Esophagus muscularis mucosa (tissue), 4 donors: ENCODE measurements at places on chromosomes 2 and 18. TPM values are rescaled to one million over a fixed set of nuclear protein-coding genes. Genes with fewer than 3 reads are reported as not detected.

PSMA8 gene
- total RNA-seq: not detected

IL1B gene
- total RNA-seq: not detected

NEB gene
- 0.42 TPM for total RNA-seq

CRACDL gene
- 4.5 TPM for total RNA-seq

SCN1A gene
- total RNA-seq: under 0.01 TPM

DTNA gene
- total RNA-seq: 284 TPM

ABCB11 gene
- 0.06 TPM for total RNA-seq

TIGD1 gene
- total RNA-seq: 1.6 TPM

CAMKMT gene
- total RNA-seq: 8.3 TPM

SULT6B1 gene
- not detected for total RNA-seq

ATP9B gene
- total RNA-seq: 26.0 TPM

TUBB8B gene
- not detected for total RNA-seq

D2HGDH gene
- total RNA-seq: 16.3 TPM

DNA sequence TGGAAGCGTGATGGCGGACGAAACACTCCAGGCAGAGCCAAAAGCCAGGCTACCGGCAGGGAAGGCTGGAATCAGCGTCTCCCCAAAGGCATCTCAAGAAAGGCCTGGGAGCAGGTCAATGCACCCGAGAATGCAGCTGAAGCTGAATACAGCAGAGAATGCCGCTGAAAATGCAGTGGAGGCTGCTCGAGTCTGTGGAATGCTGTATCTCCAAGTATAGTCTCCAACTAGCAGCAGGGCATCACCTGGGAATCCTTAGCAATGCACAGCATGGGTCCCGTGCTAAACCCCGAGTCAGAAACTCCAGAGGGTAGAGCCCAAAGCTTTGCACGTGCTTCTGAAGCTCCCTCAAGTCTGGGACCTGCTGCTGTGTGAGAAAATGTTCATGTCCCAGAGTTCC is 191.1 kb upstream of the ALKAL2 start:
- DNase-seq: no peak
- no peak overlapping the region for H3K27ac ChIP-seq
- H3K4me3 ChIP-seq: no peak overlapping the region

GRCh38 chr18:23336101-23336500 is 117.0 kb upstream of the RIOK3 start:
- no peak overlapping the region for H3K4me3 ChIP-seq
- H3K27ac ChIP-seq: no peak overlapping the region
- no peaks in the 10 kb centered on the region for H3K36me3 ChIP-seq
- peaks cover 11% of the 10 kb centered on the region for H3K4me1 ChIP-seq
- no peaks in the 10 kb centered on the region for H3K27me3 ChIP-seq

GRCh38 chr2:25337276-25337675 is 4.4 kb downstream of the DNMT3A start:
- H3K36me3 ChIP-seq: no peaks in the 10 kb centered on the region
- H3K27me3 ChIP-seq: no peaks in the 10 kb centered on the region
- H3K27ac ChIP-seq: peak overlapping the region; percentile 90
- H3K4me1 ChIP-seq: peaks cover 78% of the 10 kb centered on the region
- no peak overlapping the region for H3K4me3 ChIP-seq

- H3K27me3 ChIP-seq: no peaks in the 10 kb centered on the region
- no peaks in the 10 kb centered on the region for H3K4me1 ChIP-seq
- no peak overlapping the region for H3K4me3 ChIP-seq
- no peak for DNase-seq
- no peaks in the 10 kb centered on the region for H3K36me3 ChIP-seq
- H3K27ac ChIP-seq: no peak overlapping the region
These were observed 96.2 kb upstream of the ARHGAP28 start for GRCh38 chr18:6633310-6633709.

DNA sequence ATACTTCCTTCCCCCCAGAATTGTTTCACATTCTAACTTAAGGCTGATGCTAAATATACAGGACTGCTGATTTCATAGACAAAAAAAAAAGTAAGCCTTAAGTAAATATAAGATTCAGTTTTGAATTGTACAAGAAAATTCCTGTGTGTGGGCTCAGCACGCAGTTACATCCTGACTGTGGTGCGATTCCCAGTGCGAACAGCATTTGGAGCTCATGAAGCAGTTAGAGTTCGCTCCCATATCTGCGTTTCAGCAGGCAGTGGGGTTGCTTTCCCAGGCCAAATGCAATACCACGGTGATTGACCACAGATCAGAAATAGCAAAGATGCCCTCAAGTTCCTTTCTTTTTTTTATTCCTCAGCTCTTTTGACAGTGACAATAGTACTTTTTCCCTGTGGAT is 75.6 kb downstream of the SATB2 start:
- peaks cover 8% of the 10 kb centered on the region for H3K36me3 ChIP-seq
- H3K27me3 ChIP-seq: no peaks in the 10 kb centered on the region
- H3K27ac ChIP-seq: no peak overlapping the region
- H3K4me3 ChIP-seq: no peak overlapping the region
- H3K4me1 ChIP-seq: no peaks in the 10 kb centered on the region

DNA sequence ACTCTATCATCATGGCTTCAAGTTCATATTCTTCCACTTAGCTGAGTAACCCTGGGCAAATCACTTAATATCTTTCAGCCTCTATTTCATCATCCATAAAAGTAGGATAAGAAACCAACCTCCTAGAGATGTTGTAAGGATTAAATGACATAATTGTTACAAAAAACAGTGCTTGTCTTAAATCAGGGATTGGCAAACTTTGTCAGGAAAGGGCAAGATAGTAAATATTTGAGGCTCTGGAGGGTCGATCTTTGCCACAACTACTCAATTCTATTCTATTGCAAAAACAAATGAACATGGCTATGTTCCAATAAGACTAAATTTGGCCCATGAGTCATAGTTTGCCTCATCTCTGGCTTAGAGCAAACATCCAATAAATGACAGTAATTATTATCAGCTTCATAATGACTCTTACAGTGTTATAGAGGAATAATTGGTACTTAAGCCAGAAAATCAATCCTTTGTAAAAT is 184.7 kb downstream of the SATB2 start:
- no peaks in the 10 kb centered on the region for H3K27me3 ChIP-seq
- H3K27ac ChIP-seq: no peak overlapping the region
- H3K4me3 ChIP-seq: no peak overlapping the region

DNA sequence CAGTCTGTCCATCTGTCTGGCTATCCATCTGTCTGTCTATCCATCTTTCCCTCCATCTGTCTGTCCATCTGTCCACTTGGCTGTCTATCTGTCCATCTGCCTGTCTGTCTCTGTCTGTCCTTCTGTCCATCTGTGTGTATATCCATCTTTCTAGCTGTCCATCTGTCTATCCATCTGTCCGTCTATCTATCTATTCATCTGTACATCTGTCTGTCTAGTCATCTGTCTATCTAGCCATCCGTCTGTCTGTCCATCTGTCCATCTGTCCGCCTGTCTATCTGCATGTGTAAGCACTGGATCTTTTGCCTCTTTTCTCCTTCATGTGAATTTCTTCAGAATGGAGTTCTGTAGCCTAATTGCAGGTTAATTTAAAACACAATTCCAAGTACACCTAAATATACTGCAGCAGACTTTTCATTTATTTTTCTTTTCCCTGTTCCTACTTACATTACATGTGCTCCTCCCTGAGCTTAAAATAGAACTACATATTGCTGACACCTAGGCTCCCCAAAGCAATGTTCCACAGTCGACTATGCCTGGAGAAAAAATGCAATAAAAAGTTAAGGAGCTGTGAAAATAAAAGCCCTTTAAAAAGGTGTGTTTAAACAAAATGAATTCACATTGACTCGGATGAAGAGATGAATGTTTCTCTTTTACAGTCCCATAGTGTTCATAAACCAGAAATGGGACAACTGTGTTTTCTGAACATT is 37.4 kb upstream of the TXNDC2 start:
- no peak overlapping the region for H3K27ac ChIP-seq
- H3K4me1 ChIP-seq: peaks cover 55% of the 10 kb centered on the region
- H3K27me3 ChIP-seq: no peaks in the 10 kb centered on the region
- H3K36me3 ChIP-seq: peaks cover 4% of the 10 kb centered on the region

GRCh38 chr18:63131106-63131958 is 188.2 kb downstream of the BCL2 start:
- peaks cover 10% of the 10 kb centered on the region for H3K4me1 ChIP-seq
- no peaks in the 10 kb centered on the region for H3K36me3 ChIP-seq
- no peak overlapping the region for H3K4me3 ChIP-seq
- no peaks in the 10 kb centered on the region for H3K27me3 ChIP-seq

DNA sequence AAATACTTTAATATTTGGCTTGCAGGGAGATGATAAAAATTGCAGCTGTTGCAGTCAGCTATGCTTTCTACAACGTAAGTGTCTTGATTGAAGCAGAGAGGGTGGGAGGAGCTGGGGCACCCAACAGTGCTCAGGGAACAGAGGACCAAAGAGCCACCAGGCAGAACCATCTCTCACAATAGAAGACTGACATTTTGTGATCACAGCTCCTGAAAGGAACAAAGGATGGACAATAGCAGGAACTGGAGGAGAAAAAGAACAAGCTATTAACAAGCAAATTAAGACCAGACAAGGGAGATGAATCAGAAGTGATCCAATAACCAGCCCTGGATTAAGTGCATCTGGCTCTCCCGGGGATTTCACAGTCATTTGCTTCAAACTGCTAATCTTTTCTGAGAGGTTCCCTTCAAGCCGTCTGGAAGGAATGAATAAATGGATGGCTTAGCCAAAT is 65.7 kb upstream of the SMAD2 start:
- no peaks in the 10 kb centered on the region for H3K4me1 ChIP-seq
- H3K36me3 ChIP-seq: no peaks in the 10 kb centered on the region
- DNase-seq: no peak
- H3K27ac ChIP-seq: no peak overlapping the region
- H3K27me3 ChIP-seq: no peaks in the 10 kb centered on the region

- H3K27me3 ChIP-seq: no peaks in the 10 kb centered on the region
- peak overlapping the region; percentile 30 for H3K27ac ChIP-seq
- no peak for DNase-seq
These were observed 97.0 kb downstream of the CABLES1 start for GRCh38 chr18:23232331-23232730.

GRCh38 chr2:43803113-43803512 is 29.3 kb downstream of the DYNC2LI1 start:
- H3K27ac ChIP-seq: no peak overlapping the region
- no peak for DNase-seq
- no peak overlapping the region for H3K4me3 ChIP-seq
- no peaks in the 10 kb centered on the region for H3K4me1 ChIP-seq
- no peaks in the 10 kb centered on the region for H3K27me3 ChIP-seq
- peaks cover 15% of the 10 kb centered on the region for H3K36me3 ChIP-seq

DNA sequence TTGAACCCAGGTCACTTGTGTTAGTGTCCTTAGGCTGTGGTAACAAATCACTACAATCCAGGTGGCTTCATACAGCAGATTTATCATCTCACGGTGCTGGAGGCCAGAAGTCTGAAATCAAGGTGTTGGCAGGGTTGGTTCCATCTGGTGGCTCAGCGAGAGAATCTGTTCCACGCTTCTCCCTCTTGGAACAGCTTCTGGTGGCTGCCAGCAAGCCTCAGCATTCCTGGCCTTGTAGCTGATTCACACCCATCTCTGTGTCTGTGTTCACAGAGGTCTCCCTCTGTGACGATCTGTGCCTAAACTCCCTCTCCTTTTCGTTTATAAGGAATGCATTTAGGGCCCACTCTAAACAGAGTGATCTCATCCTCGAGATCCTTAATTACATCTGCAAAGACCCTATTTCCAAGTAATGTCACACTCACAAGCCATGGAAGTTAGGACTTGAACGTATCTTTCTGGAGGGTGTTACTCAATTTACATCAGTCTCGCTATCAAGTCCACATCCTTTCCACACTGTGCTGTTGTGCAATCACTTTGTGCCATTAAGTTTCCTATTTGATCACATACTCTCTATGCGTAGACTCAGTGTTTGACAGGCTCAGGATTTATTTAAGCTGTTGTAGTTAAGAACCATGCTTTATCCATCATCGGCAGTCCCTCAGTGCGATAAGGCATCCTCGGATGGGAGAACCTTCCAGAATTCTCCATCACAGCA is 164.4 kb downstream of the SOCS6 start:
- no peak overlapping the region for H3K27ac ChIP-seq
- H3K27me3 ChIP-seq: peaks cover 35% of the 10 kb centered on the region
- H3K4me1 ChIP-seq: no peaks in the 10 kb centered on the region
- no peak for DNase-seq
- no peak overlapping the region for H3K4me3 ChIP-seq

- DNase-seq: peak; percentile 80
- H3K27ac ChIP-seq: no peak overlapping the region
- H3K4me3 ChIP-seq: no peak overlapping the region
- no peaks in the 10 kb centered on the region for H3K27me3 ChIP-seq
- no peaks in the 10 kb centered on the region for H3K36me3 ChIP-seq
These were observed 110.4 kb downstream of the CYP26B1 start for GRCh38 chr2:72037261-72037666.

- peaks cover 68% of the 10 kb centered on the region for H3K36me3 ChIP-seq
- H3K4me1 ChIP-seq: no peaks in the 10 kb centered on the region
- H3K4me3 ChIP-seq: no peak overlapping the region
- DNase-seq: no peak
- H3K27ac ChIP-seq: no peak overlapping the region
- no peaks in the 10 kb centered on the region for H3K27me3 ChIP-seq
These were observed 58.7 kb downstream of the SLC25A12 start for GRCh38 chr2:171835386-171835785.

- DNase-seq: no peak
- H3K27me3 ChIP-seq: no peaks in the 10 kb centered on the region
- no peak overlapping the region for H3K4me3 ChIP-seq
- H3K27ac ChIP-seq: no peak overlapping the region
- no peaks in the 10 kb centered on the region for H3K36me3 ChIP-seq
These were observed 797.0 kb upstream of the CHAC2 start for GRCh38 chr2:52970642-52971041.

DNA sequence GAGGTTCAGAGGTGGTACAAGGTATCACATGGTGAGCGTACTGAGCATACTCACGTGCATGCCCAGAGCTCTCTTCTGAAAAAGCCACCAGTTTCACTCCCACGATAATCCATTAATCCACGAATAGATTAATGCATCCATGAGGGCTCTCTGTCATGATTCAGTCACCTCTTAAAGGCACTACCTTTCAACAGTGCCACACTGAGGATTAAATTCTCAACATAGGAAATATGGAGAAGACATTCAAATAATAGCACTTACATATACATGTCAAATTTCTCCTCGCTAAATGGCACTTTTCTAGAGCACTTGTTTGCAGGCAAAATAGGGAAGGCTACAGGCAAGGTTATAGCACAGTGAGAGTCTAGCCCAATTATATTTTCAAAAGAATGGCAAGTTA is 825.9 kb downstream of the TRIB2 start:
- no peak overlapping the region for H3K27ac ChIP-seq
- no peaks in the 10 kb centered on the region for H3K4me1 ChIP-seq
- H3K36me3 ChIP-seq: no peaks in the 10 kb centered on the region
- H3K4me3 ChIP-seq: no peak overlapping the region
- H3K27me3 ChIP-seq: no peaks in the 10 kb centered on the region
